ENCODE measurements at places on chromosomes 2 and 18.

DNA sequence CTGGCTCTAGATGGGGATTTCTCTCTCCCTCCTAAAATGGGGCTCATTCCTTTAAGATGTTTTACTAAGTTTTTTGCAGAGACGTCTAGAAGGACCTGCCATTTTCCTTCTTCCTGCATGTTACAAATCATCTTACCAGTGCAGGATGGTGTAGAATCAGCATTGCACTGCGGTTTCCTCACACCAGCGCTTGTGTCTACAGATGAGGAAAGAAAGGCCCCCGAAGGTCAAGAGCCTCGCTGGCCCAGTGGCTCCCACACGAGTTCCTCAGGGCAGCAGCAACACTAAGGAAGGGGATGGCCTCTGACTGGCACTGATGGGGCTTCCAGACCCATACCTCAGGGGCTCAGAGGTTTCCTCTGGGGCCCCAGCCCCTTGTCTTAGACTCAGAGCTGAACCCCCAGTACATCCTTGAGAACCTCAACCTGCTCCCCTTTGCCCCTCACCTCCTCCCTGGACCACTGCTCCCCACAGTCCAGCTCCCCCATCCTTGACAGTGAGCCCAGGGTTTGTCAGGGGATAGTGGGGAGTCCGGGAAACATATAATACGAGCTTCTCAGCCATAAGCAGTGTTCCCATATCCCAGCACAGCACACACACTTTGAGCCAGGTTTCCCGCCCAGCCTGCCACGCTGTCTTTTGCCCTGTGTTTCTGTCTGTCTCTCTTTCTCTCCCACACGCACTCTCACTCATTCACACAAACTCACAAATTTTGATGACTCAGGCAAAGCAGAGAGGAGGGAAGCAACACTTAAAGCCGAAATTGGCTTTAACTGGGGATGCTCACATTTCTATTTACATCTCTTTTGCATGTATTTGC lies 29.4 kb downstream of the ZFP36L2 start:
- no peak for DNase-seq

DNA sequence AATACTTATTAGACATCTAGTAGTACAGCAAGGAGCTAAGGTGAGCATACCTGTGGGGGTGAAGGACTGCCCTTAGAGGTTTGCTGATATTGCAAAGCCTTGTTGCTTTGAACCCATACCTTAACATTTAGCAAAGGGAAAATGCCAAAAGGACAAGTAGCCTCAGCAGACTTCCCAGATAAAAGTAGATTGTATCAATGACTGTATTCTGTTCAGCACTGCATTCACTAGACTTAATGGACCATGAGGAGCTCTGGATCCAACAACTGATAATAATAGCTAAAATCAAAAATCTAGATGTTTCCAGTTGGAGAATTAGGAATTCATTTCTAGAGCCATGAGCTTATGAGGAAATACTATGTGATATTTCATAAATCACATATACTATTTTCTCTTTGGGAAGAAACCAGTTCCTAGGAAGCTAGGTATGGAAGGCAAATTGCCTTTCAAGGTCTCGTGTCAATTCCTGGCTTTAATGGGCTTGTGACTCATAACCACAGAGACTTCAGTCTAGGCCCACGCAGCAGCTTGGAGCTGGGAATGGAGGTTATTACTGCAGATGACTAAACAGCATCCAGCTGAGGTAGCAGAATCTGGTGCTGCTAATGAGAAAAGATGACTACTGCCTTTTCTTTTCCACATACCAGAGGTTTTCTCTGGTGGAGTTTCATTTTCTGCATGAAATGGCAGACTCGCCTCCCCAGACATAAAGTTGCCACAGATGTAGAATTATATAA lies 191.2 kb upstream of the NABP1 start:
- peak; percentile 97 for DNase-seq

- DNase-seq = no peak
Measured at GRCh38 chr2:46284796-46285195, 12.4 kb upstream of the EPAS1 start.

- peak; percentile 11 for DNase-seq
Measured at GRCh38 chr2:155223781-155224406, 525.4 kb downstream of the KCNJ3 start.

GRCh38 chr18:22691946-22692710 lies 241.0 kb upstream of the RBBP8 start:
- peak; percentile 97 for DNase-seq

DNA sequence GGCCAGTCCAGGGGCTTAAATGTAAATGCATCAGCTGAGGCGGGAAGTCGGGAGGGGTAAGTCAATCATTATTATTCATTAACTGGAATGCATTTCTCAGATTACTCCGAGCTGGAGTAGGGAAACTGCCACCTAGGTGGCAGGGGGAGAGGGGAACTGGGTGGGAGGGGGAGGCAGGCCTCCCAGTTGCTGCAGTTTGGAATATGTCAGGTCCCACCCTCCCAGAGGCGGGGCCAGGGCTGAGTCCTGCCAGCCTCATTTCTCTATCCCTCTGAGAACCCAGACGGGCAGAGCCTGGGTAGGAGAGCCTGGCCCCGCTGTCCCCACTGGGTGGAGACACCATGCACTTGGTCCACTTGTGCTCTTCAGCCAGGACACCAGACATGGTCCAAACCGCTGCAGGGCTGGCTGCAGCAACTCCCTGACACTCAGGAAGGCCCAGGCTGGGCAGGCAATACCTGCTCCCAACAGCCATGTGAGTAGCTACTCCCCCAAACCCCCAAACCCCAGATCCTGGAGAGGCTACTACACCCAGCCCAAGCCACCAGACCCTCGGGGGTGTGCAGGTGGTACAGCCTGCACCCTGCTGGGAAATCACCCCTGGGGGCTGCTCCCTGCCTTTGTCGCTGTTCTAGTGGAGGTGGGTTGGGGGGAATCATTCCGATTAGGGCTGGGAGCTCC lies at the start of gene GPBAR1:
Gene GPBAR1, plus strand, starts transcription at position 274 of the 681 bp plus-strand sequence. CDS start 1,710 bp downstream, outside the sequence.
- DNase-seq = no peak

GRCh38 chr2:150076281-150076680 lies 411.2 kb downstream of the RND3 start:
- peak; percentile 83 for DNase-seq

GRCh38 chr18:38494065-38494464 lies 928.5 kb upstream of the CELF4 start:
- no peak for DNase-seq

- DNase-seq = no peak
Measured at GRCh38 chr18:52437161-52437560, 97.2 kb downstream of the DCC start.

GRCh38 chr2:85675866-85676548 lies 8.0 kb upstream of the SFTPB start:
- no peak for DNase-seq

GRCh38 chr2:119760237-119760955 lies 674 bp downstream of the PTPN4 start:
- DNase-seq = no peak

DNA sequence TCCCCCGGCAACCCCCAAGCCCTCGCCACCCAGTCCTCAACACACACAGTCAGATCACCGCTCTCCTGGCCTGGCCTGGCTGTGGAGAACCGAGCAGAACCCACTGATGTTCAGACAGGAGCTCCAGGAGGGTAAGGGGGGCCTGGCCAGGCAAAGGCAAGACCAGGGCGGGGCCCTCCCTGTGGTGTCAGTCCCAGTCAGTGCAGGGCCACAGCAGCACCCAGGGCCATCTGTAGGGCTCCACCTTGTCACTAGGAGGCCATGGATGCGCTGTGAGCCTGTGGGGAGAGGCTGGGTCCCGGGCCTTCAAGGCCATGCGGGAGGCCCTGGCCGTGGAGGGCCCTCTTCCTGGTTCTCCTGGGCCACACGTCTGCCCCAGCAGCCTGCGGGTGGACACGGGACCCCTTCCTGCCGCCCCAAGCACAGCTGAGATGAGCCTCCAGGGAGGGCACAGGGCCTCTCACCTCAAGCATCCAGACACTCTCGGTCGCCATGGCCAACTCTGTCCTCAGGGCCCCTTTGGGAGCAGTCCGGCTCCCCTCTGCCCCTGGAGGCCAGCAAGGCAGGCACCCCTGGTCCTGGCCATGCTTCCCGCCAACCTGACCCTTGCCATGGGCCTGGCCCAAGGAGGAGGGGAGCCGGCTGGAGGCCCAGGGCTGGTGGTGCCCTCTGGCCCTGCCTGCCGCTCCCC lies 2.0 kb downstream of the ANO7 start:
- no peak for DNase-seq

GRCh38 chr2:20565623-20566236 lies 85.2 kb downstream of the HS1BP3 start:
- no peak for DNase-seq

GRCh38 chr18:49691177-49691608 lies 122.1 kb downstream of the ACAA2 start:
- peak; percentile 64 for DNase-seq

DNA sequence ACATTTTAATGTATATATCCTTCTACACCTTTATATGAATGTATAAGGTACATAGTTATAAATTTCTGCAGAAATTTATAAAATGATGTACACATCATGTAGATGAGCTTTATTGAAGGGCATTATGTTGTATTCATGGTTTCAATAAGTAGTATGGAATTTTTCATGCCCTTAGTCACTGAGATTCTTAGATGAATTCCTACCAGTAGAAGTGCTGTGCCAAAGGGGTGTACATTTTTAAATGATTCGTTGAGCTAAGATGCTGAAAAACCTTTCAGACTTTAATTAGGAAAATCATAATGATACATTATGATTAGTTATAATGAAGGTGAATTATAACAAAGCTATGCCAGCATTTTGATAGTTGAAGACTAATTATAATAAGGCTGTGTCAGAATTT lies 115.2 kb downstream of the ZNF236 start:
- no peak for DNase-seq

GRCh38 chr2:24830786-24831185 lies 37.6 kb downstream of the CENPO start:
- no peak for DNase-seq

DNA sequence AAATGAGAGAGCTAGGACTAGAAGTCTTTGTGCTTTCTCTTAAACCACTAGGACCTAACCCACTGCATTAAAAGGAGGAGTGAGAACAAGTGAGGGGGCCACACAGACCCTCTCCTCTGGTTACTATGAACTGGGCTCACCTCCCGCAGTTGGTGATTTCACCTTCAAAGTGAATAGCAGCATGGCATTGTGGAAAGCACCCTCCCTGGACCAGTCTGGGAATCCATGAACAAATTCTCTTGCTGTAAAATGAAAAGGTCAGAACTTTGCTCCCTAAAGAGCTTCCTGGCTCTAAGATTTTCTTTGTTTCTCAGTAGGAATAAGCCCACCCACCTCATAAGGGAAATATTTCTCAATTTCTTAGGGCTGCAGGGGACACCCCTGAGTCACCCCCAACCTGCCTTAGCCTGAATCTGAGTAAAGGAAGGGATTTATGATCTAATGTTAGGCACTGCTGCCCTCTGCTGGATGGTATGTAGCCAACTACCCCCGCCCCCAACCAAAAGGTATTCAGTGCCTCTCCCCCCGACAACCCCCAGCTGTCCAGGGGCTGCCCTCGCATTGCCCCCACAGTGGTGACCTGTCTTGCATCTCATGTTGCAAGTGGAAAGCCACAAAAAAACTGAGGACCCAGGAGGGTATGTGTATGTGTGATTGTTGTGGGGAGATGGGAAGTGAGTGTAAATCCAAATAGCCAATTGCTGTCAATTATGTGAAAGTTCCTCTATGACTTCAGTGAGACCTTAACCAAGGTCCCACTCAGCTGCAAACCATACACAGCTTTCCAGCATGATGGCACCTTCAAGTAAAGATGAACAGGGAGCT lies 230.9 kb upstream of the SLC14A2 start:
- DNase-seq = peak; percentile 47

DNA sequence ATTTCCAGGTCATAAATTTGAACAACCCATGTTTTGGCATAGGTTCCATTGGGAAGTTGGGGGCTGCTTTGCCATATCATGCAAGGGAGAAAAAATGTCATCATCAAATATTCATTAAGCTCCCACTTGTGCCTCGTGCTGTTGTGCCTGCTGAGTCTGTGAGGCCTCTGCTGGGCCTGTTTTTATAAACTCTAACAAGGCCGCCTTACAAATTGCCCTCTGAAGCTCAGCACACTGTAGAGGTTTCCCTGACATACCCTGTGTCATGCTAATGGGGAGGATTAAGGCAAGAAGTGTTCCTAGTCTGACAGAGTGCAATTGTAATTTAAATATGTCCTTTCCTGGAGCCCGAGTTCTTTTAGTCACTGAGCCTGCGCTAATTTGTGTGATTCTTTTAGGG lies 17.6 kb downstream of the OSBPL6 start:
- DNase-seq = no peak

DNA sequence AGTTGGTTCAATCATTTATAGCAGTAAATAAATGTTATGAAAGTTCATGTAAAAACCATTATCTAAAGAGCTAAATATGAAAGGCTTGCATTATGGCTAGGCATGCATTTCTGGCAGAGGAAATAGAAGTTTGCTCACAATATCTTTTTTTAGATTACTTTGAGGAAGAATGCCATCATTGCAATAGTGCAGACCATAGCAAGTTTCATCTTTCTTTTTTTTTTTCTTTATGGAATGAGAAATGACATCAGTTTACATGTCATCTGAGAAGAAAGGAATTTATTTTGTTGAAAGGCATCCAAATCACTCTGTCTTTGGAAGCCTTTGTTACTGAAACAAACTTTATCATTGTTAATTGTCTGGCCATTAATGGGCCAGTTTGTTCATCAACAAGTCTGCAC lies 74.5 kb upstream of the NCKAP5 start:
- no peak for DNase-seq

GRCh38 chr18:64438178-64438577 lies 289.3 kb upstream of the LINC00305 start:
- no peak for DNase-seq

- no peak for DNase-seq
Measured at GRCh38 chr18:47979611-47980200, 49.2 kb upstream of the SMAD2 start.

GRCh38 chr2:65057391-65058052 lies 1.3 kb downstream of the CEP68 start:
- peak; percentile 33 for DNase-seq

DNA sequence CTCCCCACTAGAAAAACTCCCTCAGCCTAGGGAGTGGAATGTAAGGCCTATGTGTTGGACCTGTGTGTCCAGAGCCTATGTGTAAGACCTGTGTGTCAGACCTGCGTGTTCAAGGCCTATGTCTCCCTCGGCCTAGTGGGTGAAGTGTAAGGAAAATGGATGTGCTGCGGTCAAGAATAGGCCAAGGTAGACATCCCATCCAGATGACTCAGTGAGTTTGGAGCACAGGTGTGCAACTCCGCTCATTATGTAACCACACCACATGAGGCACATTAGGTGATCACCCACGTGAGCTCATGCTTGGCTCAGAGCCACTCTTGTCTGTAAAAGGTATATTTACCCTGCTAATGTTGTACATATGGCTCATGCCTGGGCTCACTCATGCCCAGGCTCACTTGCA lies 565.3 kb upstream of the CRIM1 start:
- DNase-seq = no peak

- DNase-seq = no peak
Measured at GRCh38 chr2:233297076-233297475, 10.5 kb upstream of the SAG start.

All from fibroblast of villous mesenchyme (primary cell).